ENCODE measurements at places on chromosomes 2 and 18. TPM values are rescaled to one million over a fixed set of nuclear protein-coding genes. Genes with fewer than 3 reads are reported as not detected.

GRCh38 chr2:20573620-20574422 lies 77.1 kb downstream of the HS1BP3 start:
- no peak for DNase-seq

The MTA3 gene
- 32.0 TPM for total RNA-seq

The OSGEPL1 gene
- 5.6 TPM for total RNA-seq

- DNase-seq, result no peak
These were observed 6.9 kb upstream of the CHRNA1 start for GRCh38 chr2:174771136-174771535.

Data from GM12878 (cell line).